ENCODE measurements at places on chromosomes 6 and 20.

- no peak for DNase-seq
Measured at GRCh38 chr6:161199850-161200249, 74.0 kb downstream of the AGPAT4 start.

- DNase-seq = no peak
Measured at GRCh38 chr20:44026647-44027342, 112.1 kb downstream of the TOX2 start.

- DNase-seq = no peak
Measured at GRCh38 chr6:71268735-71269437, 19.7 kb upstream of the OGFRL1 start.

GRCh38 chr20:38460040-38460623, 12.5 kb upstream of the RALGAPB start:
- no peak for DNase-seq

DNA sequence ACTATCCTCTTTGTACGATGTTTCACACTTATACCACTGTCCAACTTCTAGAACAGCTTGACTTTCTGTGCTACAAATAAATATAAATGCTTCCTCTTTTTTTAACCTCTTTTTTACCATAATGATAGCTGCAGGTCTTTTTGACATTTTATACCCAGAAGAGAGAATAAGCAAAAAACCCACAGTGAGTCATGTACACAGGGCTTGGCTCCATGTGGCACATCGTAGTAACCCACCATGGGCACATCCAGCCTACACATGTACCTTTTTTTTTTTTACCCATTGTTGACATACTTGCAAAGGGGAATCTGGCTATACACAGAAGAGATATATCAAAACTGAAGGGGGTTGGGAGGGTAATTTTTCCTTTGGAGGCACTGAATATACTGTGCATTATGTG, 59.5 kb upstream of the RSPO3 start:
- DNase-seq = no peak
